Muscle of leg (tissue), 16 donors: ENCODE measurements at places on chromosomes 11 and 22. TPM values are rescaled to one million over a fixed set of nuclear protein-coding genes. Genes with fewer than 3 reads are reported as not detected.

ENTHD1 gene
- not detected for total RNA-seq

ASRGL1 gene
- 2.5 TPM for total RNA-seq

OR2D2 gene
- total RNA-seq, result not detected

UCP2 gene
- 18.0 TPM for total RNA-seq

DEPDC7 gene
- 13.3 TPM for total RNA-seq

DDT gene
- total RNA-seq, result 70.3 TPM

RAB6A gene
- total RNA-seq, result 75.3 TPM

SAA1 gene
- not detected for total RNA-seq

APOL3 gene
- total RNA-seq, result 11.8 TPM

PTPRJ gene
- 3.6 TPM for total RNA-seq

TSGA10IP gene
- 0.09 TPM for total RNA-seq

LRRC75B gene
- total RNA-seq, result 9.8 TPM

PVALB gene
- 8.1 TPM for total RNA-seq

DNAJC4 gene
- 13.6 TPM for total RNA-seq

ADM2 gene
- total RNA-seq, result 0.40 TPM

TMEM191C gene
- total RNA-seq, result 0.40 TPM

OR2AT4 gene
- total RNA-seq, result not detected

CCDC81 gene
- 1.1 TPM for total RNA-seq

FGF4 gene
- total RNA-seq, result 5.4 TPM

MUC6 gene
- not detected for total RNA-seq

GRCh38 chr11:22558664-22559063 lies 67.0 kb downstream of the FANCF start:
- DNase-seq, result peak; percentile 79

DNA sequence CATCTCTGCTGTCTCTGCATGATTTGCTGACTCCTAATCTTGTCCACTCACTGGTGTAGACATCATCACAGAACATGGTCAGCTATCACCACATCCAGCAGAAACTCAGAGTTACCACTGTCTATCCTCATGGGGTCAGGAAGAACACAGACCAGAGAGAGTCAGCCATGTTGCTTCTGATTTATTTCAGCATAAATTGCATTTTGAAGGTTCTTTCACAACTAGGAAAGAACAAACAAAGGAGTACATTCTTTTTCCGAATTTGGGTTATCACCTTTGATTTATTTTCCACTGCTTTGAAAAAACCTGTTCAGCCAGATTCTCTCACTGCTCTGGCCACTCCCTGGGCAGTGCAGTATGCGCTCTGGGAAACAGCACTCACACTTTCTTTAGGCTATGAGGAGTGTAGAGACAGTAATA lies 172.0 kb upstream of the MTMR2 start:
- DNase-seq, result no peak

DNA sequence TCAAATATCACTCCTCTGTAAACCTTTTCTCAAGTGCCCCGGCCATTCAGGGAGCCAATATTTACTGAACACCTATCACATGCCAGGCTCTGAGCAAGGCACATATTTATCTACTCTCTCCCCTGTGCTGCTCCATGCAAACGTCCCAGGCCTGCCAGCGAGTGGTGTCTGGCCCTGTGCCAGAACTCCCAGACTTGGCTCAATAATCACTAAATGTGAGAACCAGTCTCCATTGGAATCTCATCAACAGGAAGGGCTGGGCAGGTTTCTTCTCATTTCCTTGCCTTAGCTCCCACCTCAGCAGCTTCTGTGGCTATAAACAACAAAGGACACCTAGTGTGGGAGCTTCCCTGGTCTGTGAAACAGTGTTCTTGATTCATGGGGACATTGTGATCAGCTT lies 21.7 kb downstream of the RASSF10 start:
- peak; percentile 24 for DNase-seq

GRCh38 chr11:8156877-8157276 lies 11.9 kb downstream of the RIC3 start:
- DNase-seq, result no peak

DNA sequence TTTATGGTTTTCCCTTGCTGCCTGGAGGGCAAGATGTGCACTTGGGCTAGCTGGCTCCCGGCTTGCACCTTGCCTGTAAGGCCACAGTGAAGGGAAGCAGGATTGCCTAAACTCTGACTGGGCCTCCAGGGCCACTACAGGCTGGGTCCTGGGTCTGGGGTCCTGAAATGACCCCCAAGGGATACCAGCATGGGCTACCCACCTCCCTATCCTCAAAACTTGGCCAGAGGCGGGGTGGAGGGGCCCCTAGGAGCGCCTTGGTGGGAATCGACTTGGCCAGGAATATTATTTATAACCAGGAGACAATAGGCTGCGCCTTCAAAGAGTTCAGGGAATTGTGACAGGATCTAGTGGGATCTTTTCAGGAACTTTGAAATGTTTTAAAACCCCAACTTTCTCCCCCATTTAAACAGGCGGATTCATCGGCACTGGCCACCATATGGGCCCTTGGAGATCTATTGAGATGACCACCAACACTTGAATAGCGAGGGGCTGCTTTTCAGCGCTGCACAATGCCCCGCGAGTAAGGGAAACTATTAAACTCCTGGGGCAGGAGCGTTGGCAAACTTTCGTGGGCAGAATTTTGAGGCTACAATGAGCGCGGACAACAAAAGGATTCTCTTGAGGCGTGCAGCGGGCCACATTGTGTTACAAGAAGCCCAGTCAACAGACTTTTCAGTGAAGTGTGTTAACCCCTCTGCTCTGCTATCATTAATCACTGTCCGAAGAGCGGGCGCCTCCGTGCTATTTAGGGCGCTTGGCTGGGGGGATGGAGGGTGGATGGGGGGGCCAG lies 15.2 kb downstream of the PAX6 start:
- no peak for DNase-seq

GRCh38 chr11:79232346-79232745 lies 208.5 kb downstream of the TENM4 start:
- peak; percentile 52 for DNase-seq

DNA sequence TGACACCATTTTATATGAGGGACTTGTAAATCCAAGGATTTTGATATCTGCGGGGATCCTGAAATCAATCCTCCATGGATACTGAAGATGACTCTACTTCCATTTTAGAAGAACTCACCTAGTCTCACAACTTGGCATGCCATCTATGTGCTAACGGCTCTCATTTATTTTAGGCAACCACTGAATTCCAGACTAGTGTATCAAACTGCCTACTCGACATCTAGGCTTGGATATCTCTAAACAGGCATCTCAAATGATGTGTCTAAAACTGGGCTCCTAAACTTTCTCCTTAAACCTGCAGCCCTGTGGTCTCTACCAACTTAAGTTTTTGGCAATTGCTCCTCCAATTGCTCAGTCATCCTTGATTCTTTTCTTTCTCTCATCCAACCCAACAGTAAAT lies 31.2 kb upstream of the CLNS1A start:
- no peak for DNase-seq

GRCh38 chr11:98153752-98154151 lies 867.0 kb upstream of the CNTN5 start:
- no peak for DNase-seq

GRCh38 chr11:114559425-114560310 lies at the start of gene NXPE1:
Gene NXPE1 (minus strand): TSS chr11:114559881. CDS start chr11:114551201, 8,680 bp downstream.
- no peak for DNase-seq

- DNase-seq, result peak; percentile 68
These were observed 20.3 kb upstream of the MICAL2 start for GRCh38 chr11:12090061-12090591.

DNA sequence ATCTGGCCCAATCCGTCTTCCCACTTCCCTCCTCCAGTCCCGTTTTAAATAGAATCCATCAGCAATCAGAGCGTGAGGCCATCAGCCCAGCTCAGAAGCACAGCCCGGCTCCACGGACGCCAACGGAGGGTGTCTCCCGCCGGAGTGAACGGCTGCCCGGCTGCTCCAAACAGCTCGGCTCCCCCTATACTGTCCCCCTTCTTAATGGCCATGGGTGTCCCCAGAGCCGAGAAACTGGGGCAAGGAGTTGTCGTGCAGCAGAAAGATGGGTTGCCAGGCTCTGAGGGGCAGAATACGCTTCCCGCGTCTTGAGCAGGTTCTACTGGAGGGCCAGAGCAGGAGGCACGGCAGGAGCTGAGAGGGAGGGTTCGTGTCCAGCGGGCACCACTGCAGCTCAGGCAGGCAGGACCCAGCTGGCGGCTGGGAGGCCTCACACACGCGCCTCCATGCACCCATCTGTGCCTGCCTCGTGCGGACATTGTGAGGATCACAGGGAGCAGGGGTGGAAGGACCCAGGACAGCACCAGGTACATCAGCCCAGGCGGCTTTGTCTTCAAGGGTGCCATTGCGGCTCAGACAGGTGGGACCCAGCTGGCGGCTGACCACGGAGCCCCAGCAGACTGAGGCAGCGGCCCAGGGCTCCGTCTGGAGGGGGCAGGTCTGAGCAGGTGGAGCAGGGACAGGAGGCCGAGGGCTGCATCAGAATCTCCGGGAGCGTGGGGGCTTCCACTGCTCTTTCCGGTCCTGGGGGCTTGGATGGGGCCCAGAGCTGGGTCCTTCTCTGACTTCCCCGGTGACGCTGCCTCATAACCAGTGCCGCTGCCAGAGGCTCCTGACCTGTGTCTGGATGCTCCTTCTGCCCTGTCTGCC lies 882.7 kb downstream of the BRD1 start:
- DNase-seq, result peak; percentile 41

GRCh38 chr11:71459076-71459766 lies 6.2 kb downstream of the NADSYN1 start:
- DNase-seq, result no peak

- no peak for DNase-seq
These were observed 543.2 kb upstream of the API5 start for GRCh38 chr11:42768576-42768975.

GRCh38 chr22:43345356-43345755 lies 2.2 kb upstream of the SCUBE1 start:
- no peak for DNase-seq

DNA sequence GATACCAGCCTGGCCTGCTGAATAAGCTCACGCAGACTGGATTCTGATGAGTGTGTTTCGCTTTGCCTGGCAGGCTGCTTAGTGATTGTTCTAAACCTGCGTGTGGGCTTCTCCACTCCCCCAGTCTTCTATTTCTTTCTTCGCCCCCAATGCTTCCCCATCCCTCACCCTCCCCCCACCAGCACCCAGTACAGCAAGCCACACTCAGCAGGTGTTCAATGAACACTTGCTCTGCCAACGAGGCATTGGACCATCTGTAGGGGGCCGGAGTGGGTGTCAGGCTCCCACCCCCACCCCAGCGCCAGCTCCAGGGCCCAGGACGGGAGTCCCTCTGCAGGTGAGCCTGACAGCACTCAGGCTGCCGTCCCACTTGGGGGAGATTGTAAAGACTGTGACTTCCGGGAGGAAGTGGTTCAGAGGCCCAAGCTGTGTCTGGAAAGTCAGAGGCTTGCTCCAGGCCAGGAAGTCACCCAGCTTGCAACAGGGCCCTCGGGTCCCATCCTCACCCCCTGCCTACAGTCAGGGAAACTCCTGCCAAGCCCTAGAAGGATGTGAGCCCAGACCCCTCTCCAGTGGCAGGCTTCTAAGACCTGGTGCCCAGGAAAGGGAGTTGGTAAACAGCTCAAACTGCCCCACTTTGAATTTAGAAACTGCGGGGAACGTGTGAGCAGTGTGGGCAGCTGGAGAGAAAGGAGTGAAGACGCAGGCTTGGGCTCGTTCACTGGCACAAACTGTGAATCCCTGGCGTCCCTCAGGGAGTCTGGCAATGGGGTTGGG lies 66.3 kb upstream of the PRDM11 start:
- peak; percentile 71 for DNase-seq

DNA sequence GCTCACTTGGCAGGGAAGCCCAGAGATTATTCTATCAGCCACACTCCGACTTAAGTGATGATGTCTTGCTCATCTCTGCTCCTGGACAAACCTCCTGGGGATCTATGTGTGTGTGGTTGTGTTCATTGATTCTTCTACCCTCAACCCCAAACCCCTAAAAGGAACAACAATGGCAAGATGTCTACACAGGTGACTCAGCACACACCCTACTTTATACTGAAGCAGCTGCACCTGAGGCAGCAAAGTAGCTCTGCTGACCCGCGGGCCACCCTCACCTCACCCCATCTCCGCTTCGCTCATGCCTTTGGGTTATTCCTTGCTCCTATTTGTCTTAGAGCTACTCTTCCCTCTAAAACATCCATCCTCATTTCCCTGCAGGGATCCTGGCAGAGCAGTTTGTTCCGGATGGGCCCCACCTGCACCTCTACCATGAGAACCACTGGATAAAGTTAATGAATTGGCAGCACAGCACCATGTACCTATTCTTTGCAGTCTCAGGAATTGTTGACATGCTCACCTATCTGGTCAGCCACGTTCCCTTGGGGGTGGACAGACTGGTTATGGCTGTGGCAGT lies 38.7 kb downstream of the TMEM45B start:
- DNase-seq, result no peak

GRCh38 chr11:73185680-73186293 lies 32.3 kb upstream of the P2RY2 start:
- no peak for DNase-seq

GRCh38 chr11:71423181-71423790 lies 24.9 kb downstream of the DHCR7 start:
- no peak for DNase-seq

- DNase-seq, result no peak
These were observed 78.9 kb downstream of the GRIK4 start for GRCh38 chr11:120590472-120590871.

- DNase-seq, result peak; percentile 60
These were observed 5.5 kb downstream of the B3GNT6 start for GRCh38 chr11:77039491-77040400.

GRCh38 chr11:629237-629583 lies 2.2 kb upstream of the SCT start:
- peak; percentile 45 for DNase-seq

DNA sequence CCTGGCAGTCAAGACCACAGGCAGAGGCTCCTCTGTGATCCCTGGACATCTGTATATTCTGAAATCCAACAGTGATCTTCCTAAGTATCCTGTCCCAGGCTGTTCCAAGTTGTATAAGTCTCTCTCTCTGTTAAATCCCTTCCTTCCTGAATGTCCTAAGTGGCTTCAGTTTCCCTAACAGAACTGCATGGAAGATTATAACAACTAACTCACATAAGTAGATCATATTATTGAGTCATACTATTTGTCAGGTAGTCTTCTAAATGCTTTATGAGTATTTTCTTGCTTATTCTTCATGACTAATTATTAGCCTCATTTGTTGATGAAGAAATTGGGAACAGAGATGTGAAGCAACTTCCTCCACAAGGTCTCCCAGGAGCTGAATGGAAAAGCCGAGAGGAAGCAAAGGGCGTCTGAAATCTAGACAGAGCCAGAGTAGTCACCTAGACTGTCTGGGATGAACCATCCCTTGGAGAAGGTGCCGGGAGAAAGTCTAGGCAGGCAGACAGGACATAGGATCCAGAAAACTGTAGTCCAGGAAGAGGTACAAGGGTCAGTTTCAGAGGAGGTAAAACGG lies 93.2 kb upstream of the FAT3 start:
- DNase-seq, result peak; percentile 11

GRCh38 chr11:61534025-61534932 lies 25.7 kb downstream of the LRRC10B start:
- DNase-seq, result no peak
